Germinal center (tissue), 1 donor: ENCODE measurements at places on chromosomes 2 and 18.

DNA sequence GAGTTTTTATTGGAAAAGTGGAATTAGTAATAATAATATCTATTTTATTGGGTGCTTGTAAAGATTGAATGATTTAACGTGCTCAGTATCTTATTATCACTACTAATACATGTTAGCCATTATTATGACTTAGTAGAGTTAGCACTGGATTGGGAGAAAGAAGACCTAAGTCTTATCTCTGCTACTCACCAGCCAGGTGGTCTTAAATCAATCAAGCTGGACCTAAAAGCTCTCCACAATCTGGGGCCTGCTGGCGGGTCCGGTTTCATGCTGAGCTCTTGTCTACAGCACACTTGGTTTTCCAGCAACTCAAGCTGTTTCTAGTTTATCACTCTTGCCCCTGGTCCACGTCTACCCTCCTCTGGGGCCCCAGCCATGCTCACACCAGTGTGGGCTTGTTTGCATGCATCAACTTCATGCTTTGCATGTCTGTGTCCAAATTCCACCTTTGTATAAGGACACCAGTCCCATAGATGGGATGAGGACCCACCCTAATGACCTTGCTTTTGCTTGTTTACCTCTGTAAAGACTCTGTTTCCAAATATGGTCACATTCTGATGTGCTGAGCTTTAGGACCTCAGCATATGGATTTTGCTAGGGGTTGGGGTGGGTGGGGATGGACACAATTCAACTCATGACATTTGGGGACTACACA lies 363.1 kb downstream of the LPIN1 start:
- no peak for DNase-seq

DNA sequence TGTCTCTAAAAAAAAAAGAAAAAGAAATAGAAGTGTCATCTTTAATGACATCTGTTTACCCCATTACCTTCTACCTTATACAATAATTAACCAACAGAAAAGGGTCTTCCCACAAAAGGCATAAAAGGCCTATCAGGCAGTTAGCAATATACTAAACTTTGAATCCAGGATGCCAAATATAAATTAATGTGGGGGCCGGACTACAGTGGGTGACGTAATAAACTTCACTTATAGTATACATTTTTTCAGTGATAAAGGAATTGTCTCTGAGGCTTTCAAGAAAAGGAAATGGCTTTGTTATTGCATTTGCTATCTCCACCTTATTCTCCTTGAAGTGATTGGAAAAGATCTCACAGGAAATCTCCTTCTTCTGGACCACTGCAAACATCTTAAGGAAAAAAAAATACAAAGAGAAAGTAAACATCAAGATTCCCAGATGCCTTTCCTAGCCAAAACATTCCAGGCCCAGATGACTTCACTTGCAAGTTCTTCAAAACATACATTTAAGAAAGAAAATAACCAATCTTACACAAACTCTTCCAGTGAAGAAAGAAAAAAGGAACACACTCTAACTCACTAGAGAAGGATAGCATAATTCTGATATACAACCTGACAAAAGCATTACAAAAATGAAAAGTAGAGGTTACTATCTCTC lies 126.2 kb upstream of the CAB39 start:
- no peak for DNase-seq

GRCh38 chr2:31328026-31328425 lies 86.5 kb downstream of the XDH start:
- no peak for DNase-seq

DNA sequence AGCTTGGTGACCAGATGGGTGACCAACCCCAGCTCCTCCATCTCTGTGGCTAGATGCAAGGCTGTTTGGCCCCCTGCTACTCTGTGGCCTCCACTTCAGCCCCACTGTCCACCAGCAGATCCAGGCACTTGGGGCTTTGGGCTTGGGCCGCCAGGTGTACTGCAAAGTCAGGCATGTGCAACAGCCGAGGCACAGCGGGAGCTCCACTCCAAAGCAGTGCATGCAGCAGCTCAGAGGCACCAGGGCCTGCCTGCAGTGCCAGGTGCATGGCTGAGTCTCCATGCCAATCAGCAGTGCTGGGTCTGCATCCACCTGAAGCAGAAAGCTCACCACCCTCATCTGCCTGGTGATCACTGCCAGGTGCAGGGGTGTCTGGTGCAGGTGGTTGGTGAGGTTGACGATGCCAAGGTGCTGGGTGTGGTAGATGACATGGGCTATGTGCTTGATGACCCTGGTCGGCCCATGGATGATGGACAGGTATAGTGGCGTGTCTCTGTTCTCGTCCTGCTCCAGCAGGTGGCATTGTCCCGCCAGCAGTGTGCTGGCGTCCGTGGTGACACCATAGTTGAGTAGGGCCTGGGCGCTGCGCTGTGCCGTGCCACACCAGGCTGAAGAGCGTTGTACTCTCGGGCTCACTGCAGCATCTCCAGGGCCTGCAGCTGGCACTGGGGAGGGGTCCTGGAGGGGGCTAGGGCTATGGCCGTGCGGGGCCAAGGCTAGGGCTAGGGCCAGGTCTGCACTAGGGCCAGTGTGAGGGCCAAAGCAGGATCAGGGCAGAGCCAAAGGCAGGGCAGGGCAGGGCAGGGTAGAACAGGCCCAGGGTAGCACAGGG lies 1.0 kb upstream of the ANKRD62 start:
- no peak for DNase-seq

GRCh38 chr2:64234785-64235184 lies 90.6 kb upstream of the PELI1 start:
- no peak for DNase-seq

DNA sequence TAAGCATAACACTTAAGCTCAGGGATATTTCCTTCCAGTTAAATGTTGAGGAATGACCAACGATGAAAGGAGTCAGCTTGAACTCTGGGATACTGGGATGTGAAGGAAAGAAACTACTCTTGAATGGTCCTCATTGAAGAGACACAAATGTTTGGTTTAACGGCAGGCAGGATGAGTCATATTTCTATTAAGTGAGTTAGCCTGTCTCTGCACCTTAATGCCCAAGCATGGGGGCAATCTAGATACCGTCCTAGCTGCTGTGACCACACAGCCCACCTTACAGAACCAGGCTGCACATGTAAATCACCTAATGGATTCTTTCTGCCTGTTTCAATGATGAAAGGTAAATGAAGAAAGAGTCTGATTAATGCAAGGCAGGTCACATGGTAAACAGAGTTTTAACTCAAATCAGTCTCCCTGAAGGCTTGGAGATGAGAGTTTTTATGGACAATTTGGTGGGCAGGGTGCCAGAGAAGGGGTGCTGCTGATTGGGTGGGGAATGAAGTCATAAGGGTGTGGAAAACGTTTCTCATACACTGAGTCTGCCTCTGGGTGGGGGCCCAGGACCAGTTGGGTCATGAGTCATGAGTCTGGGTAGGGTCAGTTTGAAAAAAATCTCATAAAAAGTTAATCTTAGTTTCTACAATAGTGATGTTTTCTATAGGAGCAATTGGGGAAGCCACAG lies 144.6 kb upstream of the MMADHC start:
- no peak for DNase-seq

DNA sequence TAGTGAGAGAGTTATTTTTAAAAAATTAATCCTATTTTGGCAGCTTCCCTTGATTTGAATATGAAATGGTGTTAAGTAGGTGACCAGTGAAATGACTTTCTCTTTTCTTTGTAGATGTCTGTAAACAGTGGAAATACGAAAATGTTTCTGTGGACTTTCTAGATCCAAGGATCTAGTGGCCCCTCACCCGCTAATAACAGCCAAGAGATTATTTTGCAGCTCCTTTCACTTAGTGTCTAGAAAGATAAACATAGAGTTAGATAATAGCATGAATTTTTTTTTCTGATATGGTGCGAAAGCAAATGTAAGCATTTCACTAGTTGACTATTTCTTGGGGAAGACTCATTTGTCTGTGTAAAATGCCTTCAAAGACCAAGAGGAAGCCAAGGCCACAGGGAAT lies 57.7 kb downstream of the ARHGAP15 start:
- DNase-seq, result no peak

GRCh38 chr2:176729706-176730569 lies 460.7 kb downstream of the MTX2 start:
- DNase-seq, result no peak

DNA sequence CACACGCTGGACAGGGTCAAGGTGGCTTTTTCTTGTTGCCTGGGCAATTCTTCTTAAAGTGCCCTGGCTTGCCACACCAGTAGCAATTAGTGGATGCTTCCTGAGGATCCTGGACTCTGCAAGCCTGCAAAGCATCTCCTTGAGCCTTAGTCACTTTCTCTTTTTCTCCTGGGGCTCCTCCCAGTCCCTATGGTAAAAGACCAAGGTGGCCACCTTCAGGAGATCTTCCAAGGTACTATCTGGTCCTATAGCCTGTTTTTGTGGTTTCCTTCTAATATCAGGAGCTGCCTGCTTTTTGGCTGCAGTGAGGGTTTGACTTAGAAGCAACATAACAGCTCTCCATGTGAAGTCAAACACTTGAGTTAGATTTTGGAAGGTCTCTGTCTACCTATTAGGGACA lies 33.3 kb upstream of the GMCL1 start:
- no peak for DNase-seq

DNA sequence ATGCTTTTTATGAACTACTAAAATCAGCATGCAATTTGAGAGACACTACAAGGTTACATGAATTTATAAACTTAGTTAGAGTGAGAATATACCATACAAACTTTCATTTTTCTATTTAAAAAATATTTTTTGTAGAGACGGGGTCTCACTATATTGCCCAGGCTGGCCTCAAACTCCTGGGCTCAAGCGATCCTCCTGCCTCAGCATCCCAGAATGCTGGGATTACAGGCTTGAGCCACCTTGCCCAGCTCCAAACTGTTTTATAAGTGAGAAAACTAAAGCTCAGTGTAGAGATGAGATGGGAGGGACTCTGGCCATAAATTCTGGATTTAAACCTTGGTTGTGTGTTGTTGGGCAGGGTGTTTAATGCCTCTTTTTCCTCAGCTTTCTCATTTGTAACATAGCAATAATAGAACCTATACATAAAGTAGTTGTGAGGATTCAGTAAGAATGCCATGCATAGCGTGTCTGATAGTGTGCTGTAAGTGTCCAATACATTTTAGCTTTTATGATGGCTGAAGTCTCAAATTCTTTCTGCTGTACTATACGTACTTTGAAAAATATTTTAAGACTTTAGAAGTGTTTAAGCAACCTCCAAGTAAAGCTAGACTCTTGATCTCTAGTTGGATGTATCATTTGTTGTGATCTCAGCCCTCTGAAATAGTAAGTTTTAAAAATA lies 9.7 kb downstream of the CAB39 start:
- DNase-seq, result no peak

GRCh38 chr2:65350651-65351056 lies 81.7 kb downstream of the SPRED2 start:
- no peak for DNase-seq

GRCh38 chr2:23452372-23452771 lies 67.4 kb downstream of the KLHL29 start:
- no peak for DNase-seq

DNA sequence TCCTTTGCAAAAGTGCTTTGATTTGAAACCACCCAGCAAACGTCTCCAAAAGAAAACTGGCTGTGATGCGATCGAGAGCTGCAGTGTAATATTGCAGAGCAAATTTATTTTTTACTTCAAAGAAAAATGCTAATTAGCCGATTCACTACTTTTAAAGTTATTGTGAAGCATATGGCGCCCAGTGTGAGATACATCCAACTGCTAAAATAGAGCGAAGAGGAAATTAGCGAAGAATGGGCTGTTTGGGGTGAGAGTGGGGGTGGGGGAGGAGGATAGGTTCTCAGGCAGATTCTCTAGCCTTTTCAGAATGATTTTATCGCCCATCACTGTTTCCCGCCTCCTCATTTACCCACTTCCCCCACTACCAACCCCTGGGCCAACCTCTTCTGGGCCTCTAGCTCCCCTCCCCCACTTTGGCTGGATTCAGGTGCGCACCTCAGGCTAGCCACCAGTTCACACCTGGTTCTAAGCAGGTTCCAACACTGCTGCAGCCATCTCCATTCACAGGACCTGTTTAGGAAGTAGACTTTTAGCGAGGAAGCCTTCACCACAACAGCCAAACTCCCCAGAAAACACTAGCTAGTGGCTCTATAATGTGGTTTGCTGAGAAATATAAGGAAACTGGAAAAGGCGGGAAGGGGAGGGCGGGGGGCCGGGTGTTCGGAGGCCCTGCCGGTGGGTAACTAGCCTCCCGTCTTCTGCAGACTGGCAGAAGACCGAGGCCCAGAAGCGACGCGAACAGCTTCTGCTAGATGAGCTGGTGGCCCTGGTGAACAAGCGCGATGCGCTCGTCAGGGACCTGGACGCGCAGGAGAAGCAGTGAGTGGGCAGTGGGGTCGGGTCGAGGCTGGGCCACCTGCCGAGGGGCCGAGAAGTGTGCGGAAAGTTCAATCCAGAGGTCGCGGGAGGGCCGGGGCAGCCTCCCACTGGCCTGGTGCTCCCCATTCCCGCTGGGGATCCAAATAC lies 6.0 kb upstream of the OTX1 start:
- no peak for DNase-seq

- DNase-seq, result no peak
Observed at GRCh38 chr2:83874712-83875430, 584.2 kb downstream of the SUCLG1 start.

DNA sequence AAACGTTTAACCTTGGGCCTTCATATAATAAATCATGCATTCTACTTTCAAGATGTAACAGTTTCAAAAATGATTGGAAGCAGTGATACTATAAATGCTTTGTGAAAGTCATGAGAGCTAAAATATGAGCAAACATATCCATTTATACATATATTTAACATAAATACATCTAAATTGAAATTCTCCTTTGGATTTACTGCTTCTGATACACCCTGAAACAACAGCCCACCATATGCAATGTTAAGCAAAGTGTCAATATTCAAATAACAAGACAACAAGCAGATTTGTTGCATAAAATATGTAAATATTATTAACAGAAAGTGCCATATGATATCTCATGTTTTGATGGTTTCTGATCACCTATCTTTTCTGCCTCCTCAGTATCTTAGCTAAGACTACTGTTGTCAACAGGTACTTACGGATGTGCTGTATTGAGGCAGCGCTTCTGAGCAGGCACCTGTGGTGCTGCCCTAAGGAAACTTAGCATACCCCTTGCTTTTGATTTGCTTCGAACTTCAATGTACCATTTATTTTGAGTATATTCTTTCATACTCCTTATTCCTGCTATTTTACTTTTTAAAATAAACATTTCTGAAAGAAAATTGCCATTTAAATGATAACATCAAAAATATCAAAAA lies 6.1 kb downstream of the FIGN start:
- no peak for DNase-seq

GRCh38 chr18:29982218-29982617 lies 1060.3 kb downstream of the DSC3 start:
- DNase-seq, result no peak

DNA sequence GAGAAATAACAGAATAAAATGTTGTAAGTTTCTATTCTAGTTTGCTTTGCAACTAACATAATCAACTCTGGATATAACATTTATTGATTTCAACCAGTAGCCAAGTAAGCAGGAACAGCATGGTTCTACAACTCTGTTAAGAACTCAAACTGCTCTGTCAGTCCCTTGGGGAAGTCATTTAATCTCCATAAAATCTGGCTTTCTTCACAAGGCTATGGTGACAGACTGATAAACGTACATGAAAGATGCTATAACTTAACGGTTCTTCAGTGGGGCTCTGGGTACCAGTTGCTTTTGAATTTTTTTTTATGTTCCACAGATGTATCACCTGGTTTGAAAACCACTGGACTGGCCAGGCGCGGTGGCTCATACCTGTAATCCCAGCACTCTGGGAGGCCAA lies 10.3 kb downstream of the PSME4 start:
- DNase-seq, result no peak

GRCh38 chr18:5155218-5155906 lies 41.7 kb downstream of the AKAIN1 start:
- DNase-seq, result no peak

- DNase-seq, result no peak
Observed at GRCh38 chr2:190190507-190191162, 128.1 kb upstream of the MSTN start.

GRCh38 chr2:19801367-19802080 lies 100.3 kb downstream of the TTC32 start:
- DNase-seq, result no peak
